Occipital lobe (tissue), 3 donors: ENCODE measurements at places on chromosomes 5 and 9. TPM values are rescaled to one million over a fixed set of nuclear protein-coding genes. Genes with fewer than 3 reads are reported as not detected.

The DNAJB5 gene
- total RNA-seq: 47.9 TPM

The PCDHAC2 gene
- total RNA-seq: 33.5 TPM

The OR1J4 gene
- not detected for total RNA-seq

The AGXT2 gene
- total RNA-seq: not detected

The STC2 gene
- 0.31 TPM for total RNA-seq

The GPRIN1 gene
- 107 TPM for total RNA-seq

GRCh38 chr5:172744123-172745104, 26.6 kb downstream of the DUSP1 start:
- DNase-seq: no peak

DNA sequence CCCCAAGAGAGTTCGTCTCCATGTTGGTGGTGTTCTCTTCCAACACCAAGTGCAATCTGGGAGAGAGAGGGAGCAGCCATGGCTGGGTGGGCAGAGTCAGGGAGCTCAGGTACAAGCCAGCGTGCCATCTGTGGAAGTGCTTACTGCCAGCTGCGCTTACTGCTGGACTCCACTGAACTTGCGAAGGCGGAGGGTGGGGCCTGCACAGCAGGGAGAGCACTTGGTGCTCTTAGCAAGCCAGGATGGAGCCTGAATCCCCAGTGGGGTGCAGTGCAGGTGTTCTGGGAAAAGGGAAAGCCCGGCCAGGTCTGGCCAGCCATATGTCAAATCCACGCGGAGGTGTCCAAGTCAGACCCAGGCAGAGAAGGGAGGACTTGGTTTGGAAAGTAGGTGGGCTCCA, 142.0 kb downstream of the FANCC start:
- DNase-seq: no peak

- no peak for DNase-seq
Measured at GRCh38 chr5:32504329-32504988, 59.9 kb upstream of the ZFR start.

DNA sequence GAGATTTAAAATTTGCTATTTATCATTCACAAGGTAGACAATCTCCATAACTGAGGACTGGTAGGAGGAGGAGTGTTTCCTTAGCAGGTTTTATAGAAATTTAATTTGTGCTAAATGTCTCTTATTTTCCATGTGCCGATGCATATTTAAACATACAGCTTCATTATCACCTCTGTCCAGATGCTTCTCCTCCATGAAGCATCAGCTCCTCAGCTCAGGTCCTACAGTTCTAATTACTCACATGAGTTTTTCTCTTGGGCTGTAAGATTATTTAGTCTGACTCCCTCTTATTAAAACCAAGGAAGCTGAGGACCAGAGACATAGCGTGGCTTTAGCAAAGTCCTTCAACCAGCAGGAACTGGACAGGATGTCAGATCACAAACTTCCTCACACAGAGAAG, 300.2 kb upstream of the PANK3 start:
- no peak for DNase-seq

DNA sequence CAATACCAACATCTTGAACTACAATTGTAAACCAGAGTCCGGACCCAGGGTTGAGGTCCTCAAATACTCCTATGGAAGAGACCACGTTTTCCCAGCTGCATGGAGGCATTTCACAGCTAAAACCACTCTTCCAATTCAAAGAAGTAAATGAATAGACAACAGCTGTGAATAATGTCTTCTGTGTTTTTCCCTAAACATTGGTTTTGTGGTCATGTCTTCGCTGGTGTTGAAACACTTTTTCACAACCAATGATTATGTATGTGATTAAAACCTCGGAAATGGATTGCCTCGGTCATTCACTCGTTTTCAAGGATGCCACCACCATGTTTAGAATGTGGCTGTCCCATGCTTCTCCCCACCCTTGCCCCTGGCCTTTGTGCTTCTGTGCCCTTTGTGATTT, 9.4 kb upstream of the TENT4A start:
- DNase-seq: no peak

GRCh38 chr9:126862104-126862761, 1.8 kb downstream of the ZBTB34 start:
- DNase-seq: no peak

GRCh38 chr5:100188339-100188738, 346.8 kb upstream of the FAM174A start:
- no peak for DNase-seq

DNA sequence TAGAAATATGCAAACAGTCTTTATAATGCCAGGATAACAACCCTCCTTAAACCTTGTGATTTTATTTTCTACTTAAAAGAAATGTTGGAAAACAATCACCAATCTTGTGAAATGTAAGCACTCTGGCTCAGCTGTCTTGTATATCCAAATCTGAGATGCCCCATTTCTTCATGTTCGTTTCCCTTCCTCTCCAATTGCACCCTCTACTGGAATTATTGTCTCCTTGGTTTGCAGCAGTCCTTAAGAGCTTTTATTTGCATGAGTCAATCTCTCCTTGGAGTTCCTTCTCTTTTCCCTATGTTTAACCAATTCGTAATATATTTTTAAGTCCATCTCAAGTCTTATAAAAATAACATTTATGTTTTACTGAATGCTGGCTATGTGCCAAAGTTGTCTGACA, 362.0 kb upstream of the CDH10 start:
- DNase-seq: no peak

GRCh38 chr5:120449501-120449900, 14.6 kb upstream of the PRR16 start:
- no peak for DNase-seq

- peak; percentile 32 for DNase-seq
Measured at GRCh38 chr5:132260051-132260450, 2.6 kb downstream of the PDLIM4 start.

- DNase-seq: no peak
Measured at GRCh38 chr9:7704543-7704942, 95.0 kb downstream of the DMAC1 start.

GRCh38 chr5:155250596-155250995, 237.0 kb downstream of the KIF4B start:
- no peak for DNase-seq

GRCh38 chr9:121048618-121049017, 1.5 kb downstream of the C5 start:
- no peak for DNase-seq

DNA sequence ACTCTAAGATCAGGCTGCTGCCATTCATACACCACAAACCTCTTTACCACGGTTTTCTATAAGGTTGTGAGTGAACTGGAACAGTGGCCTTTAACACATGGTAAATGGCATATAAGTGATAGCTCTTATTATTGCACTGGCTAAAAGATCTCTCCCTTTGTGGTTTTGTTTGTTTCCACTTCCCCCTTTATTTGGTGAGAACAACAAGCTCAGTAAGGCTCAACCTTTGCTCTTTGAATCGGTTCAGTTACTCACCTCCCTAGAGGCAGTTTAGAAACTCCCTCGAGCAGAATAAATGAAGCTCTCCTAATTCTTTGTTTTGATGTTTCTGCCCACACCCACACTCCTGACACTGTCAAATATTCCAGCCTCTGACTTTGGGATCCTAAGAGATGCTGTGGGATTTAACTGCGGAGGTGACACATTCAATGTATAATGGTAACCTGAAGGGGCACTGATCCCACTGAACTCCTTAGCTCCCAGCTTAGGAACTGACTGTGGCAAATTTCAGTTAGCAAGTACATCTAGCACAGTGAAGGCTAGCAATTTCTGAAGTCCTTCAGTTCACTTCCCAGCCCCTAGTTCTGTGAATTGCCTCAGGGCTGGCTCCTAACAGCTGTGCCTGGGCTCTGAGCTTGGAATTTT, 22.5 kb upstream of the RAD23B start:
- DNase-seq: no peak

- no peak for DNase-seq
Measured at GRCh38 chr5:168583742-168584482, 4.7 kb upstream of the PANK3 start.
